ENCODE measurements at places on chromosomes 1 and 21.

DNA sequence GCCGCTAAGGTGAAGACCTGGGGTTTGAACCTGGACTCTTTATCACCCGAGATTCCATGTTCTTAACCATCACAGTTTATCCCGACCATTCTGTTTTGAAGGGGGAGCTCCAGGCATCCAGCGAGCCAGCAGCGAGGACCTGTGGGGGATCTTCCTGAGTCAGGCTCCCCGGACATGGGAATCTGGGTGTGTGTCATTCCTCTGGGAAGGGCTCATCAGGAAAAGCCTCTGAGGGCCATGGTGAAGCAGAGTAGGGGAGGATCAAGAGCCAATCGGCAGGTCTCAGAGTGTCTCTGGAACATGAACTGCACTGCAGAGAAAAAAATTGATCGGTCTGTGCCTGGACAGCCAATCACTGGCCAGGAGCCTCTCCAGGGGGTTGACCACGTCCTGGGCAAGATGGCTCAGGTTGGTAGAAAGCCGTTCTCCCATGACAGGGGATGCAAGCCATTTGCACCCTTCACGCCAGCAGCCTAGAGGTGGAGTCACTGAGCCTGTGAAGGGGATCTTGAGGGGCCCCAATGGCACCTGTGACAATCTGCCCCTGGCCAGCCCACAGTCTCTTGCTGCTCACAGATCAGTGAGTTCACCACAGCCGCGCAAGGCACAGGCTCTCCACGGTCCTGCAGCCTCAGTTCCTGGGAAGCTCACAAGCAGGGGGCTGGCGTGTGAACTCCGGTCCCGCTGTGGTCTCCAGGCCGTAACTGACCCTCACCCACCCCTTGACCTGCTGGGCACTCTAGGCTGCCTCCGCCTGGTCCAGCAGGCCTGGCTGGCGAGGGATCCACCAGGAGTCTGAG lies 20.4 kb upstream of the ACTRT2 start:
- DNase-seq: no peak

GRCh38 chr21:34262469-34262845 lies 101.3 kb upstream of the KCNE2 start:
- no peak for DNase-seq

DNA sequence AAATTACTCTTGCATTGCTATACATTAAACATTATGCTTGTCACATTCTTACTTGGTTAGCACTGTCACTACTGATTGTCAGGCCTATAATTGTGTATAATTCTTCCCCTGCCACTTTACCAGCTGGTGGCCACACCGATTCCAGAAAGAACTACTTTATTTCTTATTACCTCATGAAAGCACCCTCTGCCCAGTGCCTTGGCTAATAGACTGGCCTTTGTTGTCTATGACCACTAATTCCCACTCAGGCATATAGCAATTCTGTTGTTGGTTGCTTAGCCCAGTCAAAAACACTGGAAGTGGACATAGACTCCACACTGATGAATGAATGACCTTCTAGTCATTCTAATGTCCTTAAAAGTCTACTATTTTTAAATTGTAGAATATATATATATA lies 35.6 kb downstream of the MRPL39 start:
- DNase-seq: no peak

DNA sequence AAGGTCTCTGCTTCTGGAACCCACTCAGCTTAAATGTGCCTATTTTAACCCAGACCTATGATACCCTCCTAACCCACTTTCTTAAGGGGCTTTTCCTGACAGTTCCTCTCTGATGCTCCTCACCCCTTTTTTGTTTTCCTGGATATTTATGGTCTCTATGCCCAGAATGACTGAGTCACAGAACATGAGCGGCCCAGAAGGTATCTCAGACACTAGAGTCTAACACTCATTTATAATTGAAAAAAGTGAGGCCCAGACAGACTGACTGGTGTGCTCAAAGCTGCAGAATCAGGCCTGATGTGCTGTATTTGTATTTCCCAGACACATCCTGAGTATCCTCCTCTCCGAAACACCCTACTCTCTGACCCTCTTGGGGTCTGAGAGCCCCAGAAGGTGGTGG lies 44.0 kb downstream of the LRRC71 start:
- DNase-seq: no peak

DNA sequence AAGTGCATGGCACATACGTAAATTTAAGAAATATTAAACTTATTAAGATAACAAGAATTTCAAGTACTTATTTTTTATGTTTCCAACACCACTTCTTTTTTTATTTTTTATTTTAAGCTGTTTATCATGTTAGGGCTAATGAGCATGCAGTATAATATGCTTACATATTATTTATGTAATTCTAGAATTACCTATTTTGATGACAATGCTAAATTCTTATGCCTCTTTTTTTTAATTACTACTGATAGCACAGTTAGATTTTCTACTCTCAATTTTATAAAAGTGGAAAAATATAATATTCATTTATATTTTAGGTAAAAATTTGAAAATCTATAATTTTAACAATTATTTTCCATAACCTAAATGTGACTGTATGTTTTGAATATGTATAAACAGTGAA lies 713.0 kb downstream of the MRPL39 start:
- DNase-seq: no peak

- no peak for DNase-seq
Observed at GRCh38 chr1:78092643-78093042, 46.9 kb downstream of the GIPC2 start.

- no peak for DNase-seq
Observed at GRCh38 chr1:217138173-217138765, 415.0 kb upstream of the ESRRG start.

DNA sequence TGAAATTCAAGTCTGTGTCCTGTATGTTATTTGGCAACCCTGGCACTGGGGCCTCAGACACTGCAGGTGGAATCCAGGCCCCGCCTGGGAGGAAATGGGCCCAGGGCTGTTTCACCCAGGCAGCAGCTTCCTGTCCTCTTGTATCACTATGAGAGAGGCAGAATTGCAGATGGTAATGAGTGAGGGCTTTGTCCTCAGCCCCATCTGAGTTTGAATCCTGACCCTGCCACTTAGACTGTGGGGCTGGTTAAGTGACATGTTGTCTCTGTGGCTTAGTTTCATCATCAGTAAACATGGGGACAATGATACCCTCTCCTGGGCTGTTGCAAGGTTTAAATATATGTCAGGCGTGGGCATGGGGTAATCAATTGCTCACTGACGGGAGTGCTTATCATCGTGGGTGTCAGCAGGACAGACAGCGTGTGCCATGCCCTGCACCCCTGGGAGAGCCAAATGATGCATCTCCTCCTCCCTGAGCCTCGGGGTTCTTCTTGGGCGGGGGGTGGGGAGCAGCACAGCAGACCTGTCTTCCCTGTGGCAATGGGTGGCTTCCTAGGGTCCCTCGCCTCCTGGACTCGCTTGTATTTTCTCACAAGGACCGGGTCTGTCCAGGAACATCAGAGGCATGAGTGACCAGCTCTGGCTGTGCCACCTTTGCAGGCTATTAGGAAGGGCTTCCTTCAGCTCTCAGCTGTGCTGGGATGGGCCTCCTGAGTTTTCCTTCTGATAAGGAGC lies 42.1 kb downstream of the ARHGEF10L start:
- no peak for DNase-seq

- no peak for DNase-seq
Observed at GRCh38 chr1:55073187-55073916, 34.0 kb downstream of the PCSK9 start.

GRCh38 chr1:59089036-59089798 lies 207.7 kb upstream of the FGGY start:
- no peak for DNase-seq

DNA sequence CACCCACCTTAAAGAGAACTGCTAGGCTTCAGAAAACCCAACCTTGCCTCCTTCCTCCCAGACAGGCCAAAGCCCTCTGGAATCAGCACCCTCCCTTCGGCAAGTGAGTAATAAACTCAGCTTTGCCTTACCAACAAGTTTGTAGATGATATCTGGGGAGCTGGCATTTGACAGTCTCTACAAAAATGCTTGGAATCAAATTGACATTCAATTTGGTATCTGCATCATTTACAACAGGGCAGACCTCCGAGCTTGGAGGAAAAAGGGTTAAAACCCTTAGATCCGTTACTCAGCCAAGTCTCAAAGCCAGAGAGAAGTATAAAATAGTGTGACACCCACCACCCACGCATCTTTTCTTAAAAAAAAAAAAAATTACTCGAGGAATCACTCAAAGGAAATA lies 149.3 kb upstream of the EDN2 start:
- DNase-seq: no peak

DNA sequence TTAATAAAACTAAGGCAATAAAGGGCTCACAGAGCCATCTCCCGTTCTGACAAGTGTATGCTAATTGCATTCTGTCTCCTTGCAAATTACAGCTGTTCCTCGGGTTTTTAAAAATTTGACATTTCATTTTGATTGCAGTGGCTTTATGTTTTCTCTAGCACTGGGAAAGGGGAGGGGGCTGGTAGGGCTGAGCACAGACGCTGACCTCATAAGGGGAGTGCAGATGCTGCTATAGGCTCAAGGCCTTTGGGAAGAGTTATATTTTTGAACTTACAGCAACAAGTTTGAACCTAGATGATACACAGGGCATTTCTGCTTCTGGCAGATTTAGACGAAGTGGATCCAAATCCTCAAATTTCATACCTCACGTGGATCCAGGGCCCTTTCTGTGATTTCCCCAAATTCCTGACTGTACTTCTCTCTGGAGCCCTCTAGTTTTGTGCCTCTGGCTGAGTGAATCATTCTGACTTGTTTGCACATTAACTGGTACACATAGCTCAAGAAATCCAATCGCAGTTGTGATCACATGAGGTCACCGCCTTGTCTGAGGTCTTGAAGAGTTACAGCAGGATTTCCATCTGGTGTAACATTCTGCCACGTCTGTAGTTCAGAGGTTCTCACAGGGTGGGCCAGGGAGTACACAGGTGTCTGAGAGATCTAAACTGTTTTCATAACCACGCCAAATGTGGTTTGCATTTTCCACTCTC lies 230.3 kb downstream of the C1orf94 start:
- DNase-seq: no peak

DNA sequence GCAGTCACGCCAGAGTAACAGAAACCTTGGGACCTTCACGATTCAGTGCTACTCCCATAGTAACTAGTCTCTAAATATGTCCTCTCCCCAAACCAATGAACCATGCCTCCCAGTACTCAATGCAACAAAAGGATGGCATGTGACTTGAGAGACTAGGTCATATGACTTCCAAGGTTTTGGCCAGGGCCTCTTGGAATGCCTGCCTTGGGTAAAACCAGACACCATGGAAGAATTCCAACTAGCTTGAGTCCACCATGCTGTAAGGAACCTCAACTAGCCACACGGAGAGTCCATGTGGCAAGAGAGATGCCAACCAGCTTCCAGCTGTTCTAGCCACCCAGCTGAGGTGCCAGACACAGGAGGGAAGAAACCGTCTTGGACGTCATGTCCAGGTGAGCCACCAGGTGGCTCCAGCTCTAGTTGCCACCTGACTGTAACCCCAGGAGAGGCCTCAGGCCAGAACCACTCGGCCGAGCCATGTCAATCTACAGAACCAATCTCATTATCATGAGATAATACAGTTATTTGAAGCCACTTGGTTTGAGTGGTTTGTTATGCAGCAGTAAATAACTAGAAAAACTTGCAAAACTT lies 115.0 kb downstream of the SYF2 start:
- no peak for DNase-seq

DNA sequence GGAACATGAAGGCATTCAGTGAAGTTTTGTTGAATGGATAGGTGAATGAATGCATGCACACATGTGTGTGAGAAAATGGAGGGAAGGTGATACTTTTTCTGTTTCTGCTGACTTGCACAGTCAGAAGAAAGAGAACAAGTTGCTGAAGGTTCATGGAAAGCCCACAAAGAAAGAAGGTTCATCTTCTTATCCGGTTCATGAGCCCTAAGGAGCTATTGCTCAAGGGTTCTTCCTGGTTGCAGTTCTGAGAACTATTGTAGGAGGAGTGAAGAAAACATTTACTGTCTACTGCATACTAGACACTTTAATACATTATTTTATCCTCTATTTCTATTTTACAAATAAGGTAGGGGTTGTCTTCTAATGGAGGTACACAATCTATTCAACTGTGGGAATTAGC lies 13.4 kb upstream of the NIBAN1 start:
- DNase-seq: no peak

Measured in Panc1 (cell line).